ENCODE measurements at places on chromosomes 6 and 20. TPM values are rescaled to one million over a fixed set of nuclear protein-coding genes. Genes with fewer than 3 reads are reported as not detected.

The FAM83C gene
- not detected for total RNA-seq

GRCh38 chr6:35541836-35542235 is 29.1 kb upstream of the TULP1 start:
- H3K4me1 ChIP-seq = peaks cover 5% of the 10 kb centered on the region
- DNase-seq = no peak
- no peak overlapping the region for H3K4me3 ChIP-seq
- no peaks in the 10 kb centered on the region for H3K36me3 ChIP-seq

The KLHDC3 gene
- total RNA-seq = 154 TPM

The FOXC1 gene
- total RNA-seq = 112 TPM

- H3K36me3 ChIP-seq = peaks cover 9% of the 10 kb centered on the region
- DNase-seq = no peak
- H3K4me3 ChIP-seq = peak overlapping the region; percentile 96
- peaks cover 10% of the 10 kb centered on the region for H3K27me3 ChIP-seq
- peaks cover 35% of the 10 kb centered on the region for H3K4me1 ChIP-seq
Measured at GRCh38 chr6:31401403-31401802, 2.0 kb upstream of the MICA start.

- H3K27ac ChIP-seq = no peak overlapping the region
- H3K4me3 ChIP-seq = no peak overlapping the region
- no peaks in the 10 kb centered on the region for H3K36me3 ChIP-seq
- no peaks in the 10 kb centered on the region for H3K27me3 ChIP-seq
- no peaks in the 10 kb centered on the region for H3K4me1 ChIP-seq
Measured at GRCh38 chr6:72969666-72970065, 255.6 kb downstream of the KHDC1L start.

- H3K4me1 ChIP-seq = no peaks in the 10 kb centered on the region
- no peak overlapping the region for H3K27ac ChIP-seq
- DNase-seq = no peak
- no peaks in the 10 kb centered on the region for H3K36me3 ChIP-seq
Measured at GRCh38 chr6:124927806-124928205, 34.4 kb upstream of the RNF217 start.

- H3K36me3 ChIP-seq = peaks cover 3% of the 10 kb centered on the region
- H3K4me3 ChIP-seq = no peak overlapping the region
Measured at GRCh38 chr6:35503534-35503933, 6.7 kb upstream of the TEAD3 start.

DNA sequence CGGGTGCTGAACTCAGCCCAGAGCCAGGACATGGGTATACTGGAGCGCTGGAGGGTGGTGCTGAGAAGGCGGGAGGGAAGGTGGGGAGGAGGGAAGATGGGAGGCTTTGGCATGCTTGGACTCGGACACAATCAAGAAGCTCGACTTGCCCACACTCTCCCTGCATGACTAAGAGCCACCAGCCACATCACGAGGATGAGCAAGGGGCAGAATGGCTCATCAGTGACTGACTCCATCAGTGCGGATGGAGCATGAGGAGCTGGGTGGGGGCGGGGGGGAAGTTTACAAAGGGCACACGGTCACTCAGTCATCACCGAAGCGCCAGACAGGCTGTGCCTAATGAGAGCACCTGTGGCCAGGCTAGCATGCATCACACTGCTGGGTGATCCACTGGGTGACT is 222.8 kb downstream of the KIF16B start:
- peaks cover 2% of the 10 kb centered on the region for H3K27me3 ChIP-seq
- no peak overlapping the region for H3K27ac ChIP-seq
- H3K4me3 ChIP-seq = no peak overlapping the region
- H3K4me1 ChIP-seq = no peaks in the 10 kb centered on the region
- H3K36me3 ChIP-seq = no peaks in the 10 kb centered on the region

DNA sequence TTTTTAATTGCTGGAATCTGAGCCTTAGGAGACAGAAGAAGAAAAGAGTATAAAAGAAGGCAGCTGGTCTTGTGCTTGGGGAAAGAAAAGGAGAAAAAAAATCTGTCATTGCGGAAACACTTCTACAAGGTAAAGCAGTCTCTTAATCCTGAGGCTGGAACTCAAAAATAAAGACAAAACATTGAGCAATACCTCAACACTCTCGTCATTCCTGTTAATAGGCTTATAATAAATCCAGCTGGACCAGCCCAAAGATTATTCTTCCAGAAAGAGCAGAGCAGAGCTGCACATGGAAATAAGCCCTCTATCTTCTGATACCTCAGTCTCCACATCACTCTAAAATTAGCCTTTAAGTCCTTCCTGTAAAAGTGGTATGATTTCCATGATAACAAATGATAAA is 62.0 kb upstream of the HIVEP1 start:
- no peaks in the 10 kb centered on the region for H3K27me3 ChIP-seq
- H3K27ac ChIP-seq = no peak overlapping the region
- H3K4me1 ChIP-seq = no peaks in the 10 kb centered on the region
- no peaks in the 10 kb centered on the region for H3K36me3 ChIP-seq
- H3K4me3 ChIP-seq = no peak overlapping the region
- DNase-seq = no peak

The E2F1 gene
- 6.7 TPM for total RNA-seq

DNA sequence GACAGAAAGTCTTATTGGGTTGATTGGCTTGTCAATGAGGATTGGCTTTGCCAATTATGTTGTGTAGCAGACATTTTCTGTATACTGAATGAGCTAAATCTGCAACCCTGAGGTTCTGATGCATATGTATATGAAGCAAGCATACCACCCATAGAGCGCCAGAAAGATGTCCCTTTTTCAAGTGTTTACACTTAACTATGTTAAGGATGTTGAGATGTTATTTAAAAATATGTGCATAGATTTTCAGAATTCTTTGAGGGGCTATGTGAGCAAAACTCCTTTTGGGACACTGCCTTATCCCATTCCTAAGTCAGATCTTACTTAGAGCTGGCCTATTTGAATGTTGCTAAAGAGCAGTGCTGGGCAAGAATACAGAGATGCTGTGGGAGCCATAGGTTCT is 1.9 kb downstream of the AIG1 start:
- H3K4me3 ChIP-seq = no peak overlapping the region
- H3K27ac ChIP-seq = no peak overlapping the region
- H3K36me3 ChIP-seq = no peaks in the 10 kb centered on the region
- H3K4me1 ChIP-seq = peaks cover 13% of the 10 kb centered on the region
- H3K27me3 ChIP-seq = peaks cover 4% of the 10 kb centered on the region
- DNase-seq = no peak

GRCh38 chr20:48190757-48191156 is 405.5 kb upstream of the SULF2 start:
- peaks cover 6% of the 10 kb centered on the region for H3K27me3 ChIP-seq
- H3K36me3 ChIP-seq = no peaks in the 10 kb centered on the region
- no peak for DNase-seq
- H3K27ac ChIP-seq = no peak overlapping the region
- H3K4me3 ChIP-seq = no peak overlapping the region
- H3K4me1 ChIP-seq = no peaks in the 10 kb centered on the region

GRCh38 chr6:82410151-82410648 is 46.6 kb downstream of the TPBG start:
- no peak overlapping the region for H3K4me3 ChIP-seq
- H3K27me3 ChIP-seq = no peaks in the 10 kb centered on the region
- H3K4me1 ChIP-seq = no peaks in the 10 kb centered on the region
- no peaks in the 10 kb centered on the region for H3K36me3 ChIP-seq
- H3K27ac ChIP-seq = no peak overlapping the region

The PSORS1C2 gene
- total RNA-seq = 0.38 TPM

DNA sequence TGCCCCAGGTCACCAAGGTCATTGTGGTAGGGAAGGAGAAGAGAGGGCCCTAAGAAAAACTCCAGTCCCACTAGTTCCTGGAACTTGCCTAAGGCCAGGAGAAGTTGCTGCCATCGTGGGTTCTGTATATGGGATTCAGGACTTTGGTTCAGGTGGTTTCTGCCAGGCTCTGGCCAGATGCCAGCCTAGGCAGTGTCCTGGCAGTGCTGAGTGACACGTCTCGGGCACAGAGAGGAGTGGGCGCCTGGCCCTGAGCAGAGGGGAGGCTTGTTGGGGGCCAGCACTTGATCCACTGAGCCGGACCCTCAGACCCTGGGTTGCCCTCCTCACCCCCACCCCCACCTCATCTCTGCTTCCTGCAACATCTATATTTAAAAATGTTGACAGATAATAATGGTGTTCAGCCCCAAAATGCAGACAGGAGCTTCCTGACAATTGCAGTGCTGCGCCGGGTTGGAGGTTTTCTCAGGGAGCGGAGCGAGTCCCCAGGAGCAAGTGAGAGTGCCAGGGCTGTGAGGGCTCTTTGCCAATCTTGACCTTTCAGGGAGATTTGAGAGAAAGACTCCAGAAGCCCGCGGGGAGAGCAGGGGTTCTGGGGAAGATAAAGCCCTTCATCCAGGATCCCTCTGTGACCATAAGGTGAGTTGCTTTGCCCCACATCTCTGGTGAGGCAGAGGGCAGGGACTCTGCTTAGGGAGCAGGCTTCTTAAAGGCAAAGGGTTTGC is 71.9 kb downstream of the PHACTR3 start:
- H3K4me3 ChIP-seq = no peak overlapping the region
- no peak for DNase-seq
- peaks cover 13% of the 10 kb centered on the region for H3K4me1 ChIP-seq
- H3K27me3 ChIP-seq = peaks cover 3% of the 10 kb centered on the region
- H3K27ac ChIP-seq = no peak overlapping the region

Data from endothelial cell (in vitro differentiated cells).